ENCODE measurements at places on chromosomes 12 and 14.

DNA sequence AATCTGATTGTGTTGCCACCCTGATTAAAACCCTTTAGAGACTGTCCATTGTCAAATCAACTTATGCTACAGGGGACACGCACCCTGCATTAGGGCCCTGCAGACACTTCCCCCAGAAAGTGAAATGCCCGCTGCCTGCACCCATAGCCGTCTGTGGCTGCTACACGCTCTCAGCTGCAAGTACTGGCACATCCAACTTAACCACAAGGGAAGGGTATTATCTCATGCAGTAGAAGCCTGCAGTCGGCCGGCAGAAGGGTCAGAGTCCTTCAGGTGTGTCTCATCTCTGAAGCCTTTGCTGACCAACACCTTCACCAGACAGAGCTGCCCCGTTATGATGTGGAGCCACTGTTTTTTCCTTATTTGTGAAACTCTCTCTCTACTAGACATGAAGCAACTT lies 20.8 kb downstream of the CFAP251 start:
- no peak for DNase-seq

DNA sequence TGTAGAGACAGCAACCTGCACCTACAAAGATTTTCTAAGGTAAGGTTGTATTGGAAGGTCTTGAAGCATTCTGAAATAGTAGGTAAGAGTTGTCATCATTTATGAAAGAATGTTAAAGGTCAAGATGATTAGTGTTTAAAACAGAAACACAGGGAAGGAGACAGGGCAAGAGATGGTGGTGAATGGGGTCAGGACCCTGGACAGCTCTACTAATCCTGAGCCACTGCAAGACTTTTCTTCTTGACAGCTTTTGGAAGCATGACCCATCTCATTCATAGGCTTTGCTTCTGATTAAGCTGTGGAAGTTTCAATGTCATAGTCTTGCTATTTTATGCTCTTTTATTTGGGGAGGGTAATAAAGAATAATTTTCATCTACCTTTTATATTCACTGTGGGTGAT lies 75.5 kb upstream of the CAND1 start:
- no peak for DNase-seq

- DNase-seq, result no peak
These were observed 65.6 kb upstream of the ZDHHC17 start for GRCh38 chr12:76698316-76698715.

GRCh38 chr14:23299986-23300686 lies 2.5 kb downstream of the PPP1R3E start:
- DNase-seq, result no peak
